Germinal center (tissue), 1 donor: ENCODE measurements at places on chromosomes 11 and 22.
A peak's percentile ranks its signal among the peaks of the same experiment; 100 is the strongest.

DNA sequence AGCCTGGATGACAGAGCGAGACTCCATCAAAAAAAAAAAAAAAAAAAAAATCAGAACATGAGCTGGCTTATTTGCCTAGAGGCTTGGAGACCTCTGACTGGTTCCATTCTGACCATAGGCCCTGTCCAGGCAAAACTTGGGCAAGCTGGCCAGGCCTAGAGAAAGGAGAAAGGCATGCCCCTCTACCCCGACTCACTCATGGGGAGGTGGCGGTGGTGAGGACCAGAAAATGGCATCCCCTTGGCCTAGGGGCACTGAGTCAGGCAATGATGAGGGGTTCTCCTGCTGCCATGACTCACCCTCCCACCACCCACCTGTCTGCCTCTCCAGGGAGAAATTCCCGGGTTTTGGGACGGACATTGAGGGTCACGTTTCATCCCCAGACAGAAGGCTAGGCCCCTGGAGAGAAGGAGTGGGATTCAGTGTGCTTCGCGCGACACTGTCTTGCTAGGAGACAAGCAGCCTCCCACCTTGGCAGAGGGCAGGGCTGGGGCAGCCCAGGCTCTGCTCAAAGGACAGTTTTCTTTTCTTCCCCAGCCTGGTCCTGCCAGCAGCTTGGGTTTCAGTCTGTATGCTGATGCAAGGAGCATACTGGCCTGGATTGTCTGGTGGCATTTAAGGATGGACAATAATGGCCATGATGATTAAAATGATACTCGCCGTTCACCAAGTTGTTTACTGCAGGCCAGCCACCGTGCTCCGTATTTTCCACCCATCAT is 17.2 kb downstream of the TOB2 start:
- DNase-seq: no peak

DNA sequence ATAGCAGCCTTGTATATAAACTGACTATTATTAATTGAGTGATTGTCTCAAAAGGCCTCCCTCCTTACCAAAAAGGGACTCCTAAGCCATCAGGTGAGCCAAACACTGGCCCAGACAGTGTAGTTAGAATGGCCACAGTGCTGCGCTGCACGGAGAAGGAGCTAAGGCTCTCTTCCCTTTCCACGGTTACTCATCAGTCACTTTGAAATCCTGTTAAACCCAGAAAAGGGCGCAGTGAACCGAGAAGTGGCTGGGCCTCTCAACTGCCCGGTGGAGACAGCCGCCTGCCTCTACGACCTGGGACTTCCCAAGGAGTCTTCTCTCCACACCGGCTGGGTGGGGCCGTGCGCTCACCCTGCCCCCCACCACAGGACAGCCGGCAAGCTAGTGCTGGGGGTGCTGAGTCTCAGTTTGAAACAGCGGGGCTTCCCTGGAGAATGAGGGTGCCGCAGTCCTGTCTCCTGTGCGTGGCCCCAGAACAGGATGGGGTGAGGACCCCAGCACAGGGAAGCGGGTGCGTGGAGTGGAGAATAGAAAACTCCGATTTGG is 1.3 kb downstream of the MYH9 start:
- DNase-seq: peak; percentile 50

- no peak for DNase-seq
Measured at GRCh38 chr22:49977578-49977977, 17.0 kb downstream of the PIM3 start.

- DNase-seq: no peak
Measured at GRCh38 chr11:2483426-2483825, 38.6 kb downstream of the KCNQ1 start.

DNA sequence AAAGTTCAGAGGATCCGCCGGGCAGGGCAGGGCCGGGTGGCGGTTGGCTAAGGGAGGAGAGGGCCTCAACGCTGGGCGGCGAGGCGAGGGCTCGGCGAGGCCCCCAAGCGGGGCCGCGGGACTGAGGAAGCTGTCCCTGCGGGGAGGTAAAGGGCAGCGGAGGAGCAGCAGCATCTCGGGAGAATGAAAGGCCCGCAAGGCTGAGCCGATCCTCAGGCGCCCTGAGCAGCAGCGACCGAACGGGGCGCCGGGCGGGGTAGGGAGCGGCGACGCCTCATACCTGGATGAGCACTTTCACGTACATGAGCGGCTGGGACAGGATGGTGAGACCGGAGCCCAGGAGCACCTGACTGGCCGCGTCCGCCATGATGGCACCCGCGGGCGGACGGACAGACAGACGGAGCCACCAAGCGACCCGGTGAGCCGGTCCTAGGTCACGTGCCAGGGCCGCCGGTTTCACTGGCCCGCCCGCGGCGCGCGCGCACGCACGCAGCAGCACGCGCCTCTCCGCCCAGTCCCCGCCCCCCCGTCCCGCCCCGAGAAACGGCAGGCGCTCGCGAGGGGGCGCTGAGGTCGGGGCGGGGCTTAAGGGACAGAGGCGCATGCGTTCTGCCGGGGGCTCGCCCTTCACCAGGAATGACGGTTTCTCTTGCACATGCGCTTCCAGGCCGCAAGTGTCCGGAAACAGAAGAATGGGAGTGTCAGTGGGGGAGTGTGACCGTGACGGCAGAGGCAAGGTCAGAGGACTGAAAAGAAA is at the start of gene MTCH2:
MTCH2 (minus strand) TSS at position 461 of the 757 bp plus-strand sequence; CDS start at position 367, 94 bp downstream.
- peak; percentile 98 for DNase-seq

DNA sequence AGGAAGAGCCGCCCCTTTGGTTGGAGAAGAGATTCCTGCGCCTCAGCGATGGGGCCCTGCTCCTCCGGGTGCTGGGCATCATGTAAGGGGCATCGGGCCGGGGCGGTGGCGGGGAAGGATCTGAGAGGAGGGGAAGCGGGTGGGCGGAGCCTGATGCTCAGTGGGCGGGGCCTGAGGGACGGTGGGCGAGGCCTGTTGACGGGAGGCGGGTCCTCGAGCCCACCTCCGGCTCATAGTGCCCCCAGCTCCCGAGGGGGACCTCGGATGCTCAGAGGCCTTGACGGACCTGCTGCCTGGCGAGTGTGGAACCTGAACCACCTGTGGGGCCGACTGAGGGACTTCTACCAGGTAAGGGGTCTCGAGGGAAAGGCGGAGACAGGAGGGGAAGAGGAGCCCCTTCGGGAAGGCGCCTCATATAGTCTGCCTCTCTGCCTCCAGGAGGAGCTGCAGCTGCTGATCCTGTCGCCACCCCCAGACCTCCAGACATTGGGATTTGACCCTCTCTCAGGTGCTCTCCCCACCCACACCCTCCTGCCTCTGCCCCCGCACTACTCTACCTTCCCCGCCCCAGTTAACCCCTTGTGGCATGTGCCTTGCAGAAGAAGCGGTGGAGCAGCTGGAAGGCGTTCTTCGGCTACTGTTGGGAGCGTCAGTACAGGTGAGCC is 799 bp downstream of the CCDC88B start:
- peak; percentile 88 for DNase-seq

DNA sequence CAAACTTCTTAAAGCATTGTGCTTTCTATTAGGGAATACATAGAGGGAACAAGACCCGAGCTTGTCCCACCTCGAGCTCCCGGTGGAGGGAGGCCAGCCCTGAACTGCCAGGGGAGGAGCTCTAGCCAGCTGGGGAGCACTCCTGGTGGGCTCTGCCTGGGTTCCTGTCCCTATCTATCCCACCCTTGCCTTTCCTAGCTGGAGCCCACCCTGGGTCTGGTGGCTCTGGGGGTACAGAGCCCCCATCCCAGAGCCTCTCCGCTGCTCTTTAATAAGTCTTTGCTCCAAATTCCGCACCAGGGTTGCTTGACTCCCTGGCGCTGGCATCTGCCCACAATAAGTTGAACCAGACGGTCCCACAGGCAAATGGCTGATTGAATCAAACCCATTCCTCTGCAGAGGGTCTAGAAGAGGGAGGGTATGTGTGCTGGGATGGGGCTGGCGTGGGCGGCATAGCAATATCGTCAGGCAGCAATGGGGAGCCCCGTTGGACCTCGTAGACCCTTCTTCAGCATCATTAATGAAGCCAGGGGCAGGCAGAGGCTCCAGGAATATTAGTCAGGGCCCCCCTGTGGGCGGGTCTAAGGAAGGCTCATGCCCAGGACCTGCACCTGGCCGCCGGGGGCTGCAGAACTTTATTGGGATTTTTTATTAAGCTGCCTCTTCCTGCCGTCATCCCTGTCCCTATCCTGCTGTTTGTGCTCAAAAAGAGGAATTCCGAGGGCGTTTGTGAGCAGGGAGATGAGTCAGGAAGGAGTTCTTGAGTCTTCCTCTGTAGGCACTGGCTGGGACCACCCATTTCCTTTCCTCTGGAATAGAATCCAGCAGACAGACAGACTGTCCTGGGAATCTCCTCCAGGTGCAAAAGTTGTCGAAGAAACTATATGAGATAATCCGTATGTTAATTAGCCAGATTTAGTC is 38.5 kb upstream of the RIC3 start:
- DNase-seq: no peak

GRCh38 chr11:87879118-87879517 is 296.1 kb downstream of the RAB38 start:
- DNase-seq: no peak

DNA sequence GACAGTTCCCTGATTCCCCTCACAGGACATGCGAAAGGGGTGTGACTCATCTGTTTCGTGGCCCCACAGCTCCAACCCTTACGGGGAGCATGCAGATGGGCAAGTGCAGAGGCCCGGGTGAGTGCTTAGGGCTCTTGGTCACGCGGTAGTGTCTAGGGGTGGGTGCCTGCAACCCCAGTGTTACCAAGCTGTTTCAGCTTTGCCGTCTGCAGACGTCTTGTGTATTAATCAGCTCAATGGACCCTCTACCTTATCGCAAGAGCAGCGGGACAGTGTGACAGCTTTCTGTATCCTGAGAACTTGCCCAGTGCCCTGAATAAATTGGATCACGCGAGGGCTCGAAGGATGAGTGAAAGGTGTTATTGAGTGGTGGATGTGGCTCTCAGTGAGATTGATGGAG is 816.4 kb upstream of the ANO3 start:
- no peak for DNase-seq

DNA sequence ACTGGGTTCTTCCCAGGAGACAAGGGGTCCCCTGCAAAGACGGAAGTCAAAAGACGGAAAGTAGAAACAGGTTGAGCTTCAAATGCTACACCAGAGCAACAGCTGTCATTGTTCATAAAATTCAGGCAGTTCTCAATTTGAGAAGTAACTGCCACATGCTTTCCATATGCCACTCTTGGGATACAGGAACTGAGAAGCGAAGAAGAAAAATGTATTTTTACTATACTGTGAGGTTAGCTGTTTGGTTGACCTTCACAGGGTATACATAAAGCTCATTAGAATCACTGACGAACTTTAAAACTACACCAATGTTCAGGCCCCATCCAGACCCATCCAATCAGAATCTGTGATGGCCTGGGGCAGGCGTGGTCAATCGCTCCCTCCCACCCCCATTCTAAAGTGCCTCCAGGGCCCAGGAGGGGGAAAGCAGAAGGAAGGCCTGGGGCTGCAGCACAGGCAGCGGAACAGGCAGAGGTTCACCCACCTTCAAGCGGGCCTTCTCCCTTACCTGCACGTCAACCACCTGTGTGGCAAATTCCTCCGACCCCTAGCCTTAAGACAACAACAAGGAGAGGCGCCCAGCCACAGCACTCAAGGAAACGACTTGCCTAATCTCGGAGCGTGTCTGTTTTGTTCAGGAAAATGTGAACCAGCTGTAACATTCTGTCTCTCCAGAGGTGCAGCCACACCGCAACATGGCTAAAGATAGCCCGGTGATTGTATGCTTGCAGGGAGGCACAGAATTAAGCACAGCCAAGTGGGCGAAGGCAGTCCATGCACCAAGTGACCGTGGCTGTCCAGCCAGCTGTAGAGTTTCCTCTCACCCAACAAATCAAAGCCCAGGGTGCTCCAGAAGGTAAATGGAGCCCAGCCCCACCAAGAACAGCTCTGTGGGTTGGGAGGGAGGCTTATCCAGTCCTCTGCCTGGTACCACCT is 82.6 kb downstream of the MICAL3 start:
- DNase-seq: no peak

GRCh38 chr11:113446112-113446511 is 29.1 kb downstream of the DRD2 start:
- DNase-seq: no peak

- no peak for DNase-seq
Measured at GRCh38 chr22:37259540-37260029, 15.5 kb upstream of the RAC2 start.

DNA sequence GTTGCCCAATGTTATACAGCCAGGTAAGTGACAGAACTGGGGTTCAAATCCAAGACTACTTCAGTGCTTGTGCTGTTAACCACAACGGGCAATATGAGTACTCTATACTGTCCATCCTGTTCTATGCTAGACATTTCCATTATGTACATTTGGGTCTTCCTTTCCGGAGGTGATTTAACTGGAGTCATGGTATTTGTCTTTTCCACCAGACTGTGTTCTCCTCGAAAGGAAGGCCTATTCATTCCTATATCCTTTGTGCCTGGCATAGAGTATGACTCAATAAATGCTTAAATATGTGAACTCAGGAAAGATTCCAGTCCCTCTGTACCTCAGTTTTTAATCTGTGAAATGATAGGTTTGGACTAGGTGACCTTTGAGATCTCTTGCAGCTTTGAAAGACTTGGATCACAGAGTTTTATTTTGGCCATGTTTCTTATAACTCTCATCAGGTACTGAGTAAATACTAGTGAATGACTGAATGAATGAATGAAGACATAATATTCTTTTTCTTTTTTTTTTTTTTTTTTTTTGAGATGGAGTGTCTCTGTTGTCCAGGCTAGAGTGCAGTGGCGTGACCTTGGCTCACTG is 6.6 kb downstream of the RNF121 start:
- DNase-seq: no peak

DNA sequence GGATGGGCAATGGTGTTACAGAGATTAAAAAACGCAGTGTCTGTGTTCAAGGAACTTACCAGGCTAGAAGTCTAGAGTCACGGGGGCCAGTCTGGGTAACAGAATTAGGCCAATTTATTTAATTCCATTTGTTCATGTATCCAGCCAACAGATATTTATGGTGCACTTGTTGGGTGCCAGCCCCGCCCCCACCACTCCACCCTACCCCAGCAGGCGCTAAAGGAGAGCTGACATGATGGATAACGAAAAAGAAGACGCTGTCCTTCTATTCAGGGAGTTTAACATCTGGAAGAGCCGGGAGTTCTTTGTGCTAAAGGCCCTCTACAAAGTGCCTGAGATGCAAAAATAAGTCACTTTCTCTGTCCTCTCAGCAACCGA is 1.1 kb upstream of the BMAL1 start:
- DNase-seq: no peak

DNA sequence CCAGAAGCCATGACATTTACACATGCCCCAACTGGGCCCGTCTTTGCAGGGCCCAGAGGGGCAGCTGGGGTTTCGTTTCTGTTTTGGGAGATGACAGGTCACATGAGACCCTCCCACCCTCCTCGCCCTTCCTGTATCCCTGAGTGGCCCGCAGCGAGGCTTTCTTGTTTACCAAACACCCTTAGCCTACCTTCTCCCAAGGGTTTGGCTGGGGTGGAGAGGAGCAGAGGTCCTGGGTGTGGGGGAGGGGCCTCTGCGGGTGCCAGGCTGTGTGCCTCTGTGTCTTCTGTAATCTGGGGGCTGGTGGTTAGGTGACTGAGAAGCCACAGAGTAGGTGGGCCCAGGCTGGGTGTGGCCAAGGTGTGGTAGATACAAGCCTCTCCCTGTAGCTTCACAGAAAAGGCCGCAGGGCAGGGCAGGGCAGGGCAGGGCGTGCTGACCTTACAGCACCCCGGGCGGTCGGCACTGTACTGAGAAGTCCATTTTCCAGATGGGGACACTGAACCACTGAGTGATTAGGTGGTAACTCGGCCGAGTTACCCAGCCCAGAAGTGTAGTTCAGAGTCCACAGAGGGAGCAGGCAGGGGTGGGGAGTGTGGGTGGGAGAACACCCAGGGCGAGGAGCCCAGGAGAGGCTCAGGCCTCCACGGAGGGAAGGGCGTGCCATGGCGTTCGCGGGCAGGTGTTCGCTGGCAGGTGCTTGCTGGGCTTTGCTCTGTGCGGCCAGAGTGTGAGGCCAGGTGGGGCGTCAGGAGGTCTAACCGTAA is 8.7 kb downstream of the PRR5 start:
- peak; percentile 63 for DNase-seq
